Pancreas (tissue), 10 donors: ENCODE measurements at places on chromosomes 6 and 20. TPM values are rescaled to one million over a fixed set of nuclear protein-coding genes. Genes with fewer than 3 reads are reported as not detected.

The MED23 gene
- total RNA-seq, result 22.8 TPM

The GABRR2 gene
- total RNA-seq, result 0.75 TPM

DNA sequence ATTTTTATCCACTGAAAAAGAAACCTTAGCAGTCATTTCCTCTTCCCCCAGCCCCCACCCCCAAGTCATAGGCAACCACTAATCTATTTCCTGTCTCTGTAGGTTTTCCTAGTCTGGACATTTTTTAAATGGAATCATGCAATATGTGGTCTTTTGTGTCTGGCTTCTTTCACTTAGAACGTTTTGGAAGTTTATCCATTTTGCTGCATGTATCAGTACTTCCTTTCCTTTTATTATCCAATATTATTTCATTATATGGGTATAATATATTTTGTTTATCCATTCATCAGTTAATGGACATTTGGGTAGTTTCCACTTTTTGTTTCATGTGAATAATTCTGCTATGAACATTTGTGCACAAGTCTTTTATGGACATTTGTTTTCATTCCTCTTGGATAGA lies 99.3 kb upstream of the BMP5 start:
- DNase-seq, result no peak
- no peaks in the 10 kb centered on the region for H3K4me1 ChIP-seq
- no peak overlapping the region for H3K27ac ChIP-seq
- no peaks in the 10 kb centered on the region for H3K27me3 ChIP-seq
- no peak overlapping the region for H3K4me3 ChIP-seq
- H3K36me3 ChIP-seq, result no peaks in the 10 kb centered on the region

GRCh38 chr6:161917645-161918044 lies 643.8 kb upstream of the AGPAT4 start:
- H3K27me3 ChIP-seq, result no peaks in the 10 kb centered on the region
- H3K36me3 ChIP-seq, result no peaks in the 10 kb centered on the region
- DNase-seq, result no peak

DNA sequence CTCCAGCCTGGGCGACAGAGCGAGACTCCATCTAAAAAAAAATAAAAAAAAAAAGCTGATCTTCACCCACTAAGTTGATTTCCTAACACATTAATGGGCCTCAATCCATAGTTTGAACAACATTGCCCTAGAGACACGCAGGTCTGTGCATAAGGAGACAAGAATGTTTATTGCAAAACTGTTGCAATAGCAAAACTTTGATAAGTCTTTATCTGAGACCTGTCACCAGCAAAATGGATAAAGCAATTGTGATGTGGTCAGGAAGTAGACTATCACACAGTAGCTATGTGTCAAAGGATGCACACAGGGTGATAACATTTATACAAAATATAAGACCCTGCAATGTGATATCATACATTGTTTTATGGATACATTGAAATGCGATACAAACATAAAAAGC lies 4.2 kb upstream of the ITPR3 start:
- no peaks in the 10 kb centered on the region for H3K36me3 ChIP-seq
- no peaks in the 10 kb centered on the region for H3K4me1 ChIP-seq
- DNase-seq, result no peak
- no peak overlapping the region for H3K27ac ChIP-seq
- no peaks in the 10 kb centered on the region for H3K27me3 ChIP-seq

- DNase-seq, result no peak
- no peaks in the 10 kb centered on the region for H3K4me1 ChIP-seq
- H3K27me3 ChIP-seq, result no peaks in the 10 kb centered on the region
- no peak overlapping the region for H3K4me3 ChIP-seq
- H3K27ac ChIP-seq, result no peak overlapping the region
These were observed 51.8 kb downstream of the CDK5RAP1 start for GRCh38 chr20:33349493-33349892.

DNA sequence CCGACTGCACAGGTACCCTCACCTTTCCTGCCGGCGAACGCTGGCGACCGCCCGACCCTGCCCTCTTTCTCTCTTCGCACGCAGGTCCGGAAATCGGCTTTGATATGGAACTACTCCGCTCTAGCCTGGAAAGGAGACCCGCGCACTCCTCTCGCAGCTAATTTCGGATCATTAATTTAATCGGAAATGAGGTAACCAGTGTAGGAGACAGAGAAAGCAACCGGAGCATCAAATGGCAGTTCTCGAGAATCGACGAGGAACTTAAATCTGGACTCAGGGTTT lies 949 bp upstream of the ATXN1 start:
- H3K27me3 ChIP-seq, result no peaks in the 10 kb centered on the region
- H3K4me1 ChIP-seq, result no peaks in the 10 kb centered on the region
- DNase-seq, result no peak
- peak overlapping the region; percentile 92 for H3K27ac ChIP-seq
- H3K36me3 ChIP-seq, result no peaks in the 10 kb centered on the region
